ENCODE measurements at places on chromosomes 3 and 15.

DNA sequence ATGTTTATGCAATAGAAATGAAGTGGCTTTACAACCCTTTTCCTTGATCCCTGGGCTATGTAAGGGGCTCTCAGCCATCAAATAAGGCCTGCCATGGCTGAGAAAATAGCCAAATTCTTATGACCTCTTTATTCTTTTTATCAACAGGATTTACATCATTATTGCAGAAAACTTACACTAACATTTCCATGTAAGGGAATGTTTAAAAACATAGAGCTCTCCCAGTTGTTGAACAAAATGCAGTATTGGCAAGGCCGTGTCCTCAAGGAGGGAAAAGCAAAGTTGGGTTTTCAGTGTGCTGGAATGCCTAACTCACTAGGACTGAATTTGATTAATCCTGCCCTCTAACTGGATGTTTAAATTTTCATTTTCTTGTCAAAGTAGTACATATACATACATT lies 22.3 kb downstream of the NR2C2 start:
- no peak for DNase-seq

DNA sequence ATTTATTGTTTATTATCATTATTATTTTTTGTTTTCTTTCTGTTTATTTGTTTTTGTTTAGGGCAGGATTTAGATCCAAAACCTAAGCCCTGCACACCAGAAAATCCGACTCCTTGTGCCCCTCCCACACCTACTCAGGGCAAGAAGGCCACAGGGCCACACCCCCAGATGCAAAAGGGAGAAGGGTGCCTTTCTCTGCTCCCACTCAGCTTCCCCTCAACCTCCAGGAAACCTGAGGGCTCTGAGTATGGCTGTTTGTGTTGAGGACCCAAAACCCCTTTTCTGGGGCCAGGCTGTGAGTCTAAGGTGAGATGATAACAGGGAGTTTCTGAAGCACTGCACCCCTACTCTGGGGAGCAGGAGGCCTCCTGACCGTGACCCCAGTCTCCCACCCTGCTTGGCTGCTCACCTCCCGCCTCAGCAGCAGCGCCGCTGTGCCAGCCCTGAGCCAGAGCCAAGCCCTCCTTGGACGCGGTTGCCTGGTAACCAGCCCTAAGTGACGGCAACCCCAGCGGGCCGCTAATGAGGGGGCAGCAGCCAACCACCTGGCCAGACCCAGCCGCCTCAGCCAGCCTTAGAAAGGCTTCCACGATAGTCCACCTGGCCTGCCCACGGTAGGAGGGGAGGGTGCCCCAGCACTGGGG lies 6.4 kb upstream of the C15orf39 start:
- no peak for DNase-seq

- DNase-seq = peak; percentile 53
These were observed 5.8 kb upstream of the TATDN2 start for GRCh38 chr3:10242182-10243065.

- DNase-seq = no peak
These were observed 45.0 kb downstream of the DHX30 start for GRCh38 chr3:47847801-47848518.

Data from stimulated activated CD8-positive, alpha-beta memory T cell treated with anti-CD3 and anti-CD28 coated beads, Interleukin-15, amount 100 ng/mL, for 4 hours (primary cell).